B cell (primary cell): ENCODE measurements at places on chromosomes 1 and 21. TPM values are rescaled to one million over a fixed set of nuclear protein-coding genes. Genes with fewer than 3 reads are reported as not detected.

GRCh38 chr1:36486439-36487335 is 4.0 kb upstream of the CSF3R start:
- DNase-seq: peak; percentile 62

DNA sequence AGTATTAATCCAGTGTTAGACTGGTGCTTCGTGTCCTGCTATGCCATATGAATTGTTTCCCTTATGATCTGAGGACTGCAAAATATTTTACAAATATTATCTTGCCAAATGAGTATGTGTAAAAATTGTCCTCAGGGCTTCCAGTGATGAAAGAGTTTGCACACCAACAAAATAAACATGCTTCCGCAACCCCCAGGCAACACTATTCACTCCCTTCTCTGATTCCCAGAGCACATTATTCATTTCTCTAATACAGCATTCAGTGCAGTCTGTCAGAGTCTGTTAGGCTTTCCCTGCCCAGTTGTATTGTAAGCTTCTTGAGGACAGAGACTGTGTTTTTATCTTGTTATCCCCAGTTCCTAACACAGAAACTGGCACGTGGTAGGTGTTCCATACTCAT is 409.9 kb upstream of the C1orf87 start:
- no peak for DNase-seq

- no peak for DNase-seq
Observed at GRCh38 chr1:145985502-145986439, 10.6 kb downstream of the TXNIP start.

- DNase-seq: no peak
Observed at GRCh38 chr1:210302501-210302900, 26.2 kb upstream of the HHAT start.

DNA sequence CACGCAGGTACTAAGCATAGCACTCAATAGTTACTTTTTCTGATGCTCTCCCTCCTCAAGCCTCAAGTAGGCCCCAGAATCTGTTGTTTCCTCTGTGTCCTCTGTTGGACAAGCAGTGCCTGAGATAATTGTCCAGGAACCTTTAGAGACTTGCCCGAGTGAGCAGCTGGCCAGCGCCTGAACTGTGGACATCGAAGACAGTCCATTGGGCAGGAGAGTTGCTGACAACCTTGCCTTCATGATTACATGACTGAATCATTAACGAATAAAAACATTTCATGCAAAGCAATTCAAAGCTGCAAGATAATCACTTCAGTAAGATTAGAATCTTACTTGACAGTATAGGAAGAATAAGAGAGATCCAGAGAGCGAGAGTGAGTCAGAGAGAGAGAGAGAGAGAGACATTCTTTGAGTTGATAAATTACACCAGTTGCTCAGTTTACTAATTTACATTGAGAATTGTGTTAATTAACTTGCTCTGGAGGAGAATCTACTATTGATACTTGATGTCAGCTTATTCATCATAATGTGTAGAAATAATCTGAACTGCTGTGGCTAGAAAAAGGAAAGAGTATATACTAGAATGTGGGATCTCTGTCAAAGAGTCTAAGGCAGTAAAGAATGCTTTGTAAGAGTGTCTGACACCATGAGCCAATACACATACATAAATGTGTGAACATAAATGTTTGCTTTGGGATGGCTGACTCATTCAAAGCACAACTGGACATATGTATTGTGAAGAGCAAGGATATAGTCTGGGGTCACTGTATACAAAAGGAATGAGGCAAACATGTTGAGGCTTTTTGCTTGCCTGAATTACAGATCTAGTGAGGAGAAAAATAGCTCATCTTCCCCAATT is 216.0 kb downstream of the ZNF326 start:
- no peak for DNase-seq

- DNase-seq: peak; percentile 95
Observed at GRCh38 chr1:120176092-120176855, at the start of gene SEC22B. Gene SEC22B (minus strand): TSS chr1:120176520. CDS start chr1:120176381, 139 bp downstream.

DNA sequence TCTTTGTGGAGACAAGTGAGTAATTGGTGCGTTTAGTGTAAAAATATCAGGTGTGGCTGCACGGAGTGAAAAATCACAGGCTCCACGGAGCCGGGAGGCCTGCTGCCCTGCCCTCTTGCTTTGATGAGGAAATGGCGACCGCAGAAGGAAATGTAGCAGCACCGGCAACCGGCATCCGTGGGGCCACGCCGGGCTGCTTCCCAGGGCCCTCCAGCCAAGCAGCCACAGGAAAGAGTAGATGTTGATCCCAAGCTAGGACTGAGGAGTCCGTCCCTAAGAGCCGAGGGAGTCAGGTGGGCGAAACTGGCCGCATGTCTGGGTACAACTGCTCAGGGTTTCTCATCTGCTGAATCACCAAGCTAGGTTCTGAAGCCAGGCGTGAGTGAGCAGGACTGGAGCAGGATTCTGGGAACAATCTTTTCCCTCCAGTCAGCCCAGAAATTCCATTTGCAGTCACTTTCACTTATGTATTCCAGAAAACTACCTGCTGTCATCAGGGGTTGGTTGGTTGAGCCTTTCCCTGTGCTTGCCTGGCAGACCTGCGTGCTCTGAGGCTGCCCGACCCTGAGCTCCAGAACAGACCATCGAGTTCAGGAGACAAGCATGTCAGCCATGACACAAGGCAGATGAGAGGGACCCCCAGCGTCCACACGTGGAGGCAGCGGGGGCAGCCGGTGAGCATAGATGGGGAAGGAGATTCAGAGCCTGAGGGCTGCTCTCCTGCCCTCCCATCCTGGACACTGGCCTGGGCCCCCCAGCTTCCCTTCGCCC is 5.8 kb upstream of the ITGB2 start:
- peak; percentile 55 for DNase-seq

DNA sequence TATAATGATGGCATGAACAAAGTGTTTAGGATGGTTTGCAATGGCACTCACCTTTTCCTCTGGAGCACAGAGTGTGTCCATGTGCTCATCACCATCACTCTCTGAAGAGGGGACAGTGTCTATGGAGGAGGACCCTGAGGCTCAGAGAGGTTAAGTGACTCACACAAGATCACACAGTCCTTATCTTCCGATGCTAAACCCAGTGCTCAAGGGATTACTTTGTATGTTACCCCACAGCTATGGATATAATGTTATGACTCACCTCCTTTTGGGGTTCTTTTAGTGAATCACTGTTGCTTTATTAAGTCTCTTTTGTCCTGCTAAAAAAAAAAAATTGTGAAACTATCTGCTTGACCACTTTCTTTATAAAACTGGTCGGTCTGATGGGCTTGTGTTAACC is 67.6 kb downstream of the TENT5C start:
- DNase-seq: no peak

DNA sequence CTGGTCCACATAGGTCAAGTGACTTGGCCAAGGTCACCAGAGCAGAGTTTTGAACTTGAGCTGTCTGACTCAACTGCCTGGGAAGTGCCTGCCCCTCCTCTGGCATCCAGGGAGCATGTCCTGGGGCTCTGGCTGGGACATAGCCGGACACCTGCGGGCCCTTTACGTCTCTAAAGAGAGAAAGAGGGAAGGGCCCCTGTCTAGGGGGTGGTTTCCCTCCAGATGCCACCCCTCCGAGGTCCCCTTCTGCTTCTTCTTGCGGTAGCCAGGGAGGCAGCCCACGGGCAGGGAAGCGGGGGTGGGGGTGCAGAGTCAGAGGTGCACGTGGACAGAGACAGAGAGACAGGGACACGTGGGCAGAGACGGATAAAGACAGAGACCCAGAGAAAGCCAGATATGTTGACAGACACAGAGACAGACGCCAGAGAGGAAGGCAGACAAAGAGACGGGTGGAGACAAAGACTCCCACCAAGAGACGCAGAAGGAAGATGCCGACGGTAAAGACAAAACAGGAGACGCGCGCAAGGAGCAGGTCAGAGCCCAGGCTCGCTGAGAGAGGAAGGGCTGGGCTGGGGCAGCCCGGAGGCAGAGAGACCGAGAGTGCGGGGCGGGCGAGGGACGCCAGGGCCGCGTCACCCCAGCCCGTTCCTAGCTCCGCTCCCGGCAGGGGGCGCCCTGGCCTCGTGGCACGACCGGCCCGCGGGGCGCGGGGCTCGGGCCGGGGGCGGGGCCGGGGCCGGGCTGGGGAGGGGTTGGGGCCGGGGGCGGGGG is 458 bp upstream of the ALPL start:
- peak; percentile 82 for DNase-seq

Gene FCRL2
- total RNA-seq: 78.3 and 81.0 TPM in 2 replicates

Gene TCP10L
- total RNA-seq: 0.39 and 0.51 TPM in 2 replicates
